ENCODE measurements at places on chromosomes 16 and 17. TPM values are rescaled to one million over a fixed set of nuclear protein-coding genes. Genes with fewer than 3 reads are reported as not detected.
A peak's percentile ranks its signal among the peaks of the same experiment; 100 is the strongest.

DNA sequence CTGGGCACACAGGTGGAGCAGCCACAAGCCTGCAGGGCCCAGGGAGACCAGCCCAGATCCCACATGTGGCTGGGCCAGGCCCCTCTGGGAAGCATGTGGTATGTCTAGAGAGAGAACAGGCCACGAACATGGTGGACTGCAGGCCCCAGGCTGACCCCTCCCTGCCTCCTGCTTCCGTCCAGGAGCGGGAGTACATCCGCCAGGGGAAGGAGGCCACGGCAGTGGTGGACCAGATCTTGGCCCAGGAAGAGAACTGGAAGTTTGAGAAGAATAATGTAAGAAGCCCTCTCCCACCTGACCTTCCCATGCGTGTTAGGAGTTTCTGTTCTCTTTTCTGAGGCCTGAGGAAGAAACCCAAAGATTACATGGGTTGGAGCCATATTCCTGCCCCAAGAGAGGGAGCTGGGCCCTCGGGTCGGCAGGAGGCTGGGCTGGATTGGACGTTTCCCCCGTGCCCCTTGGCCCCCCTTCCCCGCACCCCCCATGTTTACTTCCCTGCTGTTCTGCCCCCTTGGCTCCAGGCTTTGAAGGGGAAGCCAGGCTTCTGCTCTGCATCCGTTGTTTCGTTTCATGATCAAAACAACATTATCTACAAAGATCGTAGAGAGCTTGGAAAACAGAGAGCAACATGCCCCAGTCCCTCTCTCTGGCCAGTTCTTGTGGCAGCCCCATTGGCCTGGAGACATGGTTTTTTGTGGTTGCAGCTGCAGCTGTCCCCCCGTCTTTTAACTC lies 5.7 kb upstream of the TCAP start:
- DNase-seq, result no peak

GRCh38 chr16:22979038-22979437 lies 165.1 kb downstream of the HS3ST2 start:
- DNase-seq, result no peak

The KRT32 gene
- not detected for polyA plus RNA-seq

The PYY gene
- 0.73 TPM for polyA plus RNA-seq

DNA sequence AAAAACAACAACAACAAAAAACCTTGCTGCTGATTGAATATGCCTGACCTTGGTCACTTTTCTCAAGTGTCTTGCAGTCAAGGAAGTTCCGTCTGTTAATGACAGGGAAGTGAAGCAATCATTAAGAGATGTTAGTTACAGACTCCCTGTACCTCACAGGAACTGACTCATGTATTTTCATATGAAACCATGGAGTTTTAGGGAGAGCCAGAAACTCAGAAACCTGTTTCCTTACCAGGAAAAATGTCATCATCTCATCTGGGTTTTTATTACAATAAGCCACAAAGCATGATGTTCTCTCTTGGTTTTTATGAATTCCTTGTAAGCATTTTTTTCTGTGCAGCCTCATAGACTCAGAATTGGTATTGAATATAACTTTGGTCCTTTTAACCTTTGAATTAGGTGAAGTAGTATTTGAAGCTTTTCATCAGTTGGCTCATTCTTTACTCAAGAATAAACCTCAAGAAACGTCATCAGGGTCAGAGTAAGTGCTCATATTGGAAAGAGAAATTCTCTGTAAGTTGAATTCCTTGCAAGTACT lies 10.3 kb downstream of the LYRM1 start:
- DNase-seq, result no peak

DNA sequence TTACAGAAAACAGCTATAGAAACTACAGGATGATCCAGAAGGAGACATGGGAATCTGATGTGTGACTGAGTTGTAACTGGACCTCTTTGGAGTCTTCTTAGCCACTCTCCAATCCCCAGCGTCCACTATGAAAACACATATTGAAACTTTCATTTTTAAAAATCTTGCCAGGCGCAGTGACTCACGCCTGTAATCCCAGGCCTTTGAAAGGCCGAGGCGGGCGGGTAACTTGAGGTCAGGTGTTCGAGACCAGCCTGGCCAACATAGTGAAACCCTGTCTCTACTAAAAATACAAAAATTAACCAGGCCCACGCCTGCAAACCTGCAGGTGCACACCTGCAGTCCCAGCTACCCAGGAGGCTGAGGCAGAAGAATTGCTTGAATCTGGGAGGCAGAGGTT lies 53.3 kb downstream of the HIC1 start:
- DNase-seq, result no peak

The AP1G1 gene
- polyA plus RNA-seq, result 76.0 TPM

GRCh38 chr17:63095459-63095858 lies 129.4 kb downstream of the TANC2 start:
- no peak for DNase-seq

The C16orf96 gene
- polyA plus RNA-seq, result 0.16 TPM

The TRIM72 gene
- 0.09 TPM for polyA plus RNA-seq

- DNase-seq, result no peak
Observed at GRCh38 chr16:26981266-26981938, 85.3 kb upstream of the C16orf82 start.

DNA sequence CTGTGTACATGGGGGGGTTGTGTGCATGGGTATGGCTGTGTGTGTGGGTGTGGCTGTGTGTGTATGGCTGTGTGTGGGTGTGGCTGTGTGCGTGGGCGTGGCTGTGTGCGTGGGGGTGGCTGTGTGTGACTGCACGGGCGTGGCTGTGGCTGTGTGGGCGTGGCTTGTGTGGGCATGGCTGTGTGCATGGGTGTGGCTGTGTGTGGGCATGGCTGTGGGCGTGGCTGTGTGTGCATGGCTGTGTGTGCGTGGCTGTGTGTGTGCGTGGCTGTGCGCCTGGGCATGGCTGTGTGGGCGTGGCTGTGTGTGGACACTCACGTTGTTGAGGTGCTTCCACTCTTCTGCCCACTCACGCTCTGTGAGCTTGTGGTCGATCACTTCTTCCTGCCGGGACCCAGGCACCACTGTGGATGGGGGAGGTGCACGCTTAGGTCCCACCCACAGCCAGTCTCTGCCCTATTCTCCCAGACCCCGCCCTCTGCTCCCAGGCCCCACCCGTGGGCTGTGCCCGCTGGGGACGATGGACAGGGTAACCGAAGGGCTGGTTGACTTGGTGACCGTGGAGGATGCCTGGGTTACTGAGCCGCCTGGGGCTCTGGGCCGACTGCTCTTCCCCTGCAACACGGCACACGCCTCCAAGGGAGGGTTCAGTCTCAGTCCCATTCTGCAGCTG lies 16.0 kb upstream of the PABPN1L start:
- DNase-seq, result no peak

The CHST6 gene
- 1.1 TPM for polyA plus RNA-seq

DNA sequence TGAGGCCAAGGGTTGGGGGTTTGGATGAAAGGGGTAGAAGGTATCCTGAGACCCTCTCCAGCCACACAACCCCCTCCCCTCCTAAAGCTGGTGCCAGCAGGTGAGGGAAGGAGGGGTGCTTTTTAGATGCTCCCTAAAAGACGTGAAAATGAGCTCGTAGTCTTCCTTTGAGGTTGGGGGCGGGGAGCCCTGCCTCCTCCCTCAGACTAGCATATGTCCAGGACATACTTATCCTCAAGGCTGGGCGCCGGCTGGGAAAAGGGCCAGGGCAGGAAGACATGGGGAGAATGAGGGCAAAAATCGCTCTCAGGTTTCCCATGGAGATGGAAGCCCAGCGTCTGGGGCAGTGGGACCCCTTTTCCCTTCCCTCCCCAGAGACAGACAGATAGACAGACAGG lies 26.7 kb downstream of the SRCIN1 start:
- no peak for DNase-seq

The TBC1D3 gene
- not detected for polyA plus RNA-seq

GRCh38 chr16:49513040-49513439 lies 139.4 kb downstream of the C16orf78 start:
- DNase-seq, result no peak

The UTP4 gene
- polyA plus RNA-seq, result 59.6 TPM

DNA sequence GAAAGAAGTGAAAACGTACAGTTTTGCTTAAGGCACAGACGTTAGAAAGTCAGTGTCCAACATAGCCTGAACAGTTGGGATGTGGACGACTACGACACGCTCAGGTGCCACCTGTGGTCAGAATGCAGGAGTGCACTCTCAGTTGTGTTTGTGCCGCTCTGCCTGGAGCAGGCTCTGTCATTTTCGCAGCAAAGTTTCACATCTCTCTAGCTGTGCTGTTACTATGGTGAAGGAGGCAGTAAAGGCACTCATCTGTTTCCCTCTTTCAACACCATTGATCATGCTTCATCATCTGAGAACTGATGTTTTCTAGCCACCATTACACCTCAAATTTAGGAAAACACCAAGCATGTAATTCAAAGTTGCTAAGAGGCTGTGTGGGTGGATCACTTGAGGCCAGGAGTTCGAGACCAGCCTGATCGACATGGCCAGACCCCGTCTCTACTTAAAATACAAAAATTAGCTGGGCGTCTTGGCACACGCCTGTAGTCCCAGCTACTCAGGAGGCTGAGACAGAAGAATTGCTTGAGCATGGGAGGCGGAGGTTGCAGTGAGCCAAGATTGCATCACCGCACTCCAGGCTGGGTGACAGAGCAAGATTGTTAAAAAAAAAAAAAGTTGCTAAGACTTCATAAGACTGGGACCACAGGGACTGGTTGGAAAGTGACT lies 44.9 kb upstream of the DNAJA2 start:
- DNase-seq, result peak; percentile 26

- DNase-seq, result no peak
Observed at GRCh38 chr16:53220585-53220984, 165.8 kb downstream of the CHD9 start.

DNA sequence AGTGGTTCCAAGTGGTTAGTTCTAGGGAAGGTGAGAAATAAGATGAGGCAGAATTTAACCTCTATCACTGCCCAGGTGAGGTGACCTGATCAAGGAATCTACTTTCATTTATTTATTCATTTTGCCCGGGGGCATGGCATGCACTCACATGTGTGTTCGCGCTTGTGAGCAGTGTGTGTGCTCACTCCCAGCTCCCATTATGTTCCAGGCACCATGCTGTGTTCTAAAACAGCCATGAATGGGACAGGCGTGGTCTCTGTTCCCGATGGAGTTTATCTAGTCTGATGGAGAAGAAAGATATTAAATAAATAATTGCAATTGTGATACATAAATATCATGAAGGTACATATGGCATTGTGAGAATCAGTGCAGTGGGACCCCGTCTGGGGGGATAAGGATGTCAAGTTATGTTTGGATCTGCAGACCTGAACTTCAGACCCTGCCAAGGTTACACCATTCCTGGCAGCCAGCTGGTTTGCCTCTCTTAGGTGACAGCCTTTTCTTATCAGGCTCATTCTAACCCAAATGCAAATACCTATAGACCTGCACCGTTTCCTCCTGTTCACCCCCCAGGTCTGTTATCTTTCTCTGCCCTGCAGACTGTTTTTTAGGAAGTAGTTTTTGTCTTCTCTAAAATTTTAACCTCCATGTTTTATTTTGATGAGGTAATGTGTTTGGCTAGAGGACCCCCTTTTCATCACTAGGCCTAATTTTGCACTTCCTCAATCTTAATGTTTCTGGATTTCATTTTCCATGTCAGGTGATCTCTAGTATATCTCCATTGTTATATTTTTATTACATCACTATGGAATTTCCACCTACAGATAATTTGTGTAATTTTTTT lies 11.8 kb downstream of the CYB5B start:
- DNase-seq, result no peak

The TAC4 gene
- 0.37 TPM for polyA plus RNA-seq

The ZNF624 gene
- polyA plus RNA-seq, result 10.2 TPM

The PRCD gene
- 6.0 TPM for polyA plus RNA-seq

The SDR42E2 gene
- 0.14 TPM for polyA plus RNA-seq

The CCL17 gene
- polyA plus RNA-seq, result 0.38 TPM

DNA sequence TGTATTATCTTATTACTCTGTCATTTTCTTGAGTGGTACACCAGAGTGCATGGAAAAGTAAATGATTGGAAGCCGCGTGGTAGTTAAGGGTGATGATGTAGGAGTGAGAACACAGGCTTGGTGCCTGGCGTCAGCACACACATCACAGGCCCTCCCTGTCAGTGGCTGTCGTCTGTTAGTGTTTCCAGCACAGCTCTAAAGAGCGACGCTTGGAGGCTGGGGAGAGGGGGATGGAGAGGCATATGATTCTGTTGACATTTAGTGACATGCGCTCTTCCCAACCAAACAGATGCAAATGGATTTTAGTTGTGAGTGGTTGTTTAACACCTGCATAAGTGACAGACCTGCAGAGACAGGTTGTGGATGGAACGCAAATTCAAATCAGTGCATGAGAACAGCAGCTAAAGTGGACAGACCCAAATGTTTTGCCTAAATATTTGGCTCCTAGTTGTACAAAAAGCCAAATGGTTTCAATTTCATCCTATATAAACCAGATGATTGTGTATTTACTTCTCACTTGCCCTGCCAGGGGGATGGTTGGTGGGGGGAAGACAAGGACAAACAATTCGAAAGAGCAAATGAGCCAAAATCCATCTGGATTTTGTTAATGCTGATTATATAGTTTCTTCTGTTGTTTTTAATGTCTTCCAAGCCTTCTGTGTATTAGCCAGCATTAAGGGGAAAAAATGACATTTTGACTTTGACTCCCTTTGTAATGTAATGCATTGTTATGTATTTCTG lies 222.3 kb downstream of the WWOX start:
- DNase-seq, result no peak

- no peak for DNase-seq
Observed at GRCh38 chr17:69907132-69907847, 167.7 kb upstream of the KCNJ16 start.

DNA sequence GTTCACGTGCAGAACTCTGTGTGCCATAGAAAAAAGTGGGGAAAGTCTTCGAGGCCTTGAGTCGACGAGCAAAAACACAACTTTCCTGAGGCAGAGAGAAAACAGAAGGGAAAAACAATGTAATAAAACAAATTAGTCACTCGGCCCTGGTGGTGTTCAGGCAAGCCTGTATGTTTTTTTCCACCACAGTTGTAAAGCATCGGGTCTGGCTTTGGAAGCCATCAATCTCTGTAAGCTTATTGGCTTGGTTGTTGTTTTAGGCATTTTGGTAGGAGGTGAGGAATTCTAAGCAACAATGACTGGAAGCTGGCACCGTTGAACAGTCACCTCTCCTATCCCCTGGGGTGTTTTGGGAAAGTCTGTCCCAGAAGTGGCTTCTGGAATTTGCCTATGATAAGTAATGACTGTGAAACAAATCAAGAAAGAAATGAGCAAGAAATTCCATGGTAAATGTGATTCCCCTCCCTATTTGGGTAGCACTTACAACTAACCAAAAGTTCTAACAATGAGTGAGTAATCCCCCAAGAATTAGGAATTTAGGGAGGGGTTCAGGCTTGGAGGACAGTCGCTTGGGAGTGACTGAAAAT lies 2.8 kb downstream of the CDH13 start:
- no peak for DNase-seq

The PIRT gene
- polyA plus RNA-seq, result not detected

The TMEM100 gene
- polyA plus RNA-seq, result 65.0 TPM

Measured in renal cortex interstitium (tissue), 15 donors.